ENCODE measurements at places on chromosomes 12 and 14. TPM values are rescaled to one million over a fixed set of nuclear protein-coding genes. Genes with fewer than 3 reads are reported as not detected.

RNU4-1 gene
- total RNA-seq = not detected

ST8SIA1 gene
- 1.6 TPM for total RNA-seq

KRT4 gene
- not detected for total RNA-seq

SDR9C7 gene
- total RNA-seq = 0.16 TPM

WSB2 gene
- total RNA-seq = 145 TPM

MMP14 gene
- total RNA-seq = 423 TPM

SIX6 gene
- not detected for total RNA-seq

NOS1 gene
- total RNA-seq = not detected

GLI1 gene
- 0.56 TPM for total RNA-seq

CCDC184 gene
- total RNA-seq = 0.08 TPM

TECPR2 gene
- 15.8 TPM for total RNA-seq

NRIP2 gene
- 0.64 TPM for total RNA-seq

CLEC4C gene
- total RNA-seq = not detected

NEK9 gene
- total RNA-seq = 51.7 TPM

TMEM63C gene
- total RNA-seq = 0.16 TPM

CMA1 gene
- not detected for total RNA-seq

GPRC5A gene
- 0.42 TPM for total RNA-seq

KRT71 gene
- total RNA-seq = not detected

OTOGL gene
- 0.05 TPM for total RNA-seq

KCNC2 gene
- total RNA-seq = not detected

FAM90A1 gene
- total RNA-seq = not detected

PKP2 gene
- total RNA-seq = 60.0 TPM

DCAF11 gene
- total RNA-seq = 94.6 TPM

PTHLH gene
- 3.3 TPM for total RNA-seq

ZBTB42 gene
- 7.6 TPM for total RNA-seq

CCDC38 gene
- total RNA-seq = not detected

PLEKHG3 gene
- 4.4 TPM for total RNA-seq

Data from myocyte (in vitro differentiated cells).